Pancreas (tissue), 10 donors: ENCODE measurements at places on chromosomes 3 and 15. TPM values are rescaled to one million over a fixed set of nuclear protein-coding genes. Genes with fewer than 3 reads are reported as not detected.

GRCh38 chr3:130758624-130759369 lies 12.2 kb upstream of the PIK3R4 start:
- DNase-seq: no peak

DNA sequence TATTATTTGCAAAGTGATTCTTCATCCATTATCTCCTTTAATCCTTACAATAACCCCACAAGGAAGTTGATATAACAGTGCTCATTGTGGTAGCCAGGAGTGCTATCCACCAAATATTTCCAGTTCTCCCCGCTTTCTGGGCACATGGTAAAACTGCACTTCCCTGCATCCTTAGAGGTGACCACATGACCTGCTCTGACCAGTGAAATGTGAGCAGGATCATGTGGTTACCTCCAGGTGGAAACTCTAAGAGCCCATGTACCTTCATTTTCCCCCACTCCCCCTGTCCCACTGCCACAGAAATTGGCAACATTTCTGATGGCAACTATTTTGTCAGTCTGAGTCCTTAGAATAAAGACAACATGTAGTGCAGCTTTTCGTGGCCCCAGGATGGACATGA lies 89.7 kb downstream of the MRPL46 start:
- DNase-seq: no peak

DNA sequence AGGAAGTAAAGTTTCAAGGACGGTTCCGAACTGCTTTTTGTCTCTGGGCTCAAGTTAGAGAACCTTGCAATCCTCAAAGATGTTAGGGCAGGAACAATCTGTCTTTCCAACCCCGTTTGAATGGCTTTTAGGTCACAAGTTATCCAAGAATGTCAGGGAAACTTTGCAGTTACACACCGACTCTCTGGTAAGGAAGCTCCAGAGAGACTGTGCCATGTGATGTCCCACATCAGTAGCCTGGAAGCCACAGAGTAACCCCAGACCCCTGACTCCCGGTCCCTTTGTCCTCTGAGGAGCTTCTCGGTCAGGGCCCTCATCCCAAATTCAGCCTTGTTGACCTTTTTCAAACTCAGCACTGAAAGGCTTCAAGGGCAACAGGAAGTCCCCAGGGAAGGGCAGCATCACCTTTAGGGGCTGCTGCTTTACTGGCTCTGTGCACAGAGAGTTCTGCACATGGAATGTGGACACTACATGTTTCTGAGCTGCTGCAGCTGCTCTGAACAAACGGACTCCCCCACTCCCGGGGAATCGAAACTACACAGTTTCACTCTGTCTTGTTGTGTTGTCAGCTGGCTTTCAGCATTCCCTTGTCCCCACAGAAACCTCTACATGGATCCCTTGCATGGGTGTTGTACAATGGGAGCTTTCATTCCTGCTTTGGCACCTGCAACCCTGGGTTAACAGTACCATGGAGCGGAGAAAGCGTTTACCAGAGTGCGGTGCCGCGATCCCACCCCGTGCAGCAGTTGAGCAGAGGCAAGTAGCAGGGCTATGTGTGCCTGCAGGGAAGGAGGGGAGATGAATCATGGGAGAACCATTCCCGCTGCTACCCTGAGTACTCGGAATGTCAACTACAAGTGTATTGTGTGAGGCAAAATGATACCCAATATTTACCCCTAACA lies 408.2 kb upstream of the THBS1 start:
- DNase-seq: no peak

- DNase-seq: no peak
Observed at GRCh38 chr15:37094333-37094914, 5.9 kb downstream of the MEIS2 start.

Gene HHLA2
- total RNA-seq: 1.0 TPM

Gene LCTL
- not detected for total RNA-seq
